ENCODE measurements at places on chromosomes 7 and 10. TPM values are rescaled to one million over a fixed set of nuclear protein-coding genes. Genes with fewer than 3 reads are reported as not detected.

Gene MAPK8
- 33.3 TPM for polyA plus RNA-seq

Gene ELAPOR2
- polyA plus RNA-seq, result not detected

Gene POLR3A
- polyA plus RNA-seq, result 10.9 TPM

Gene ATAD1
- 32.3 TPM for polyA plus RNA-seq

Gene DLX5
- polyA plus RNA-seq, result not detected

Gene ZNF33A
- polyA plus RNA-seq, result 13.5 TPM

Gene CPA4
- 15.0 TPM for polyA plus RNA-seq

Gene TMEM26
- 0.03 TPM for polyA plus RNA-seq

GRCh38 chr7:46153951-46154787 lies 233.1 kb upstream of the IGFBP3 start:
- no peak for DNase-seq

DNA sequence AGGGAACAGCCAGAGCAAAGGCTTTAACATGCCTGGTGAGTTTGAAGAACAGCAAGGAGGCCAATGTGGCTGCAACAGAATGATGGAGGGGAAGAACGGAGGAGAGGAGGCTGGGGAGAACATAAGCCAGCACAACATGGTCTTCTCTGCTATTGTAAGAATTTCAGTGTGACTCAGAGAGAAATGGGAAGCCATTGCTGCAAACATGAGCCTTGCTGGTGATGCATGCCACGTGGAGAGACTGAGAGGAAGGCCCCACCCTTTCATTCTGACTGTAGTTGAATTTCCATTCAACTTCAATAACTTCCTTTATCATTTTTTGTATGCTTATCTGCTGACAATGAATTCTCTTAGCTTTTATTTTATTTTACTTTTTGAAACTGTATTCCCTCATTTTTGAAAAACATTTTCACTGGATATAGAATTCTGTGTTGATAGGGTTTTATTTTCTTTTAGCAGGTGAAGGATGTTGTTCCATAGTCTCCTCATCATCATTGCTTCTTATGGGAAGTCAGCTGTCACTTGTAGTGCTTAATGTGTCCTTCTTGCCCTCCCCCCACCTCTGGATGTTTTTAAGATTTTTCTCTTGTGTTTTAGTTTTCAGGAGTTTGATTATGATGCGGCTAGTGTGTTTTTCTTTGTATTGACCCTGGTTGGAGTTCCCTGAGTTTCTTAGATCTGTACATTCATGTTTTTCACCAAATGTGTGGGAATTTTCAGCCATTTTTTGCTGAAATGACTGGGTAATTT lies 46.4 kb upstream of the LEP start:
- DNase-seq, result no peak

GRCh38 chr10:3935141-3935540 lies 150.1 kb upstream of the KLF6 start:
- DNase-seq, result no peak

- DNase-seq, result no peak
These were observed 100.3 kb downstream of the HGF start for GRCh38 chr7:81669476-81670105.

DNA sequence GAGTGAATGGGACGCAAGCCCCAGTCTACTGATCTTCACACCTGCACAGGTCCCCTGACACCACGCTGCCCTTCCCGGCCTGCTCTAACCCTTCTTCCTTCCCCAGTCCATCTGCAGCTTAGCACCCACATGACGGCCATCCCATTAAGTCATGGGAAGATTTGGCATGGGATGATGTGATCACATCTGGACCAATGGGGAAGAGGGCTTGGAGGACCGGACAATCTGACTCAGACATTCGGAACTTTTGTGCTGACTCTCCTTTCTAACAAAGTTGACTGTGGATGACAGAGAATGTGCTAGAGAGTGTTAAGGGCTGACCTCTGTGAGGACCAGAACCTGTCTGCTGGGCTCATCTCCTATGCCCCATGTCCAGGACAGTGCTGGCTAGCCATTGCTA lies 15.6 kb downstream of the CXCL12 start:
- DNase-seq, result no peak

DNA sequence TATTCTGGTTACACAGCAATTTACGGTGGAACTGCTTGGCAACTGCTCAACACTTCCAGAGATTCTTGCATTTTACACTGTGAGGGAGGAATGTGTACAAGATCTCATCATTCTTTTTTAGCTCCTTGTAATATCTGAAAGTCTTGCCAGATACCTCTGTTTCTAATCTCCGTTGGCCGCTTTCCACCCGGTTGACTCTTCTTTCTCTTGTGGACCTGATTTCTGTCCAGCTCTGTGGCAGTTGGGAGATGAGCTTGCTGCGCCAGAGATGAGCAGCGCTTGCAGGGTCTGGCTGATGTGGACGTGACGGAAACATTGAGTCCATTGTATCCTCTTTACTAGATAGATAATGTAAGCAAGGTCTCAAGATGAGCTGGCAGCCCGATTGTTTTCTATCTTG lies 27.6 kb downstream of the SPAG6 start:
- DNase-seq, result no peak

DNA sequence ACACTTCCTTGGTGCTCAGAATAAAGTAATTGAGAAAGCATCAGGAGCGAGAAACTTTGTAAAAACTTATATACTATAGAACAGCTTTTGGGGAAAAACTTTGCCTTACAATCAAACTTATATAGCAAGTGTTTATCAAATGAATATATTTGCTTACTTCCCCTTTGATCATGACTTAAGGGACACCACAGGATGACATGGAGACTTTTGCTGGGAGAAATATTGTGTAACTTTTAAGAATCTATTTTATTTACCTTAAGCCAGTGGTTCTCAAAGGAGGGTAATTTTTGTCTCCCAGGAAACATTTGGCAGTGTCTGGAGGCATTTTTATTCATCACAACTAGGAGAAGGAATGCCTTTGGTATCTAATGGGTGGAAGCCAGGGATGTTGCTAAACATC lies 173.8 kb upstream of the HABP2 start:
- no peak for DNase-seq

GRCh38 chr10:127916826-127917225 lies 9.9 kb downstream of the PTPRE start:
- no peak for DNase-seq

DNA sequence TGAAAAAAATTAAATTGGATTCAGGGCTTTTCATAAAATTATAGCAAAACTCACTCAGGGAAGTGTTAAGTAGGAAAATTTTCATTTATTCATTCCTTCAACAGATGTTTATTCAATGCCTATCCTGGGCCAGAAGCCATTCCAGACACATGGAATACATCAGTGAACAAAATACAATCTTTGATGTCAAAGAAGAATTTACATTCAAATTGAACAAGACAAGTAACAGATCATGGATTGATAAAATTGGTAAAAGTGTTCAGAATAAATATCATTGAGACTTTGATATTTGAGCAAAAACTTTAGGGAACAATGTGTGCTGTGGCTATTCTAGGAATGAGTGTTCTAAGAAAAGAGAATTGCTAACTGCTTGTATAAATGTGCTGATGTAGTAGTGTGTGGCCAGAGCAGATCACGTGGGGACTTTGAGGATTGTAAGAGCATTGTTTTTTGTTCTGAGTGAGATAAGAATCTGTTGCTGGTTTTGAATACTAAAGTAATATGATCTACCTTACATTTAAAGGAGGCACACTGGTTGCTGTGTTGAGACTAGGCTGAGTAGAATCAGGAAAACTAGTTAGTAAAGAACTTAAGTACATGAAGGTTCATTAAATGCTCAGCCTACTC lies 957.2 kb downstream of the PCDH15 start:
- no peak for DNase-seq

- DNase-seq, result no peak
These were observed 41.4 kb downstream of the INSYN2A start for GRCh38 chr10:127154831-127155620.

DNA sequence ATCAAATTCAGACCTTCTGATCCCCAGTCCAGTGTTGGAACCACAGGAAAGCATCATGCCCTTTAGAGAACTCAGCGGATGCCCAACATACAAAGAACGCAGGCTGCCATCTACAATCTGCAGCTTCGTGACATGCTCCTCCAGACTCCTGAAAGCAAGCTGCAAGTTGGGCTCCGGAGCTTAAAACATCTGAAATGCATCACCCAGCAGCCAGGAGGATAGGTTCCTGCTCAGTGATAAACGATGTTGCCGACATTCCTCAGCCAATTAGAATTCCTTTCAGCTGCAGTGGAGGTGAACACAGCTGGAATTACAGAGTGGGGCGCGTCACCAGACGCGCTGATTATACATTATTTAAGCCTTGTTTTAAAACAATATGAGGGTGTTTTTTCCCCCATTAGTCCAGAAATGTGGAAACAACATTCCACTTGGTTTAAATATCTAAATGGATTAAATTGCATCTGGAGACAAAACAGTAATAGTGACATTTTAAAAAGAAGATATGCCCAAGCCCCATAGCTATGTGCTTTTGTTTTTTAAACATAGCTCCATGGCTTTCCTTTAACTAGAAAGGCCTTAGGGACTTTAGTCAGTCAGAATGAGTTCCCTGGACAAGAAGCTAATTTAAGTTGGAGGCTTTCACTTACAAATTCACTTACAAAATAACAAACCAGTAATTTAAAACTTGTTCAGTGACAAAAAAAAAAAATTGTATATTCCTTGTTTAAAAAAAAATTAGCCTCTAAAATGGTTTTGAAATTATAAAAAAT lies 6.3 kb downstream of the SMURF1 start:
- peak; percentile 25 for DNase-seq

GRCh38 chr10:74748468-74749031 lies 77.8 kb upstream of the KAT6B start:
- DNase-seq, result no peak

- no peak for DNase-seq
These were observed 66.9 kb upstream of the STRIP2 start for GRCh38 chr7:129367349-129367699.

GRCh38 chr7:23235813-23236221 lies 10.8 kb upstream of the GPNMB start:
- DNase-seq, result no peak

DNA sequence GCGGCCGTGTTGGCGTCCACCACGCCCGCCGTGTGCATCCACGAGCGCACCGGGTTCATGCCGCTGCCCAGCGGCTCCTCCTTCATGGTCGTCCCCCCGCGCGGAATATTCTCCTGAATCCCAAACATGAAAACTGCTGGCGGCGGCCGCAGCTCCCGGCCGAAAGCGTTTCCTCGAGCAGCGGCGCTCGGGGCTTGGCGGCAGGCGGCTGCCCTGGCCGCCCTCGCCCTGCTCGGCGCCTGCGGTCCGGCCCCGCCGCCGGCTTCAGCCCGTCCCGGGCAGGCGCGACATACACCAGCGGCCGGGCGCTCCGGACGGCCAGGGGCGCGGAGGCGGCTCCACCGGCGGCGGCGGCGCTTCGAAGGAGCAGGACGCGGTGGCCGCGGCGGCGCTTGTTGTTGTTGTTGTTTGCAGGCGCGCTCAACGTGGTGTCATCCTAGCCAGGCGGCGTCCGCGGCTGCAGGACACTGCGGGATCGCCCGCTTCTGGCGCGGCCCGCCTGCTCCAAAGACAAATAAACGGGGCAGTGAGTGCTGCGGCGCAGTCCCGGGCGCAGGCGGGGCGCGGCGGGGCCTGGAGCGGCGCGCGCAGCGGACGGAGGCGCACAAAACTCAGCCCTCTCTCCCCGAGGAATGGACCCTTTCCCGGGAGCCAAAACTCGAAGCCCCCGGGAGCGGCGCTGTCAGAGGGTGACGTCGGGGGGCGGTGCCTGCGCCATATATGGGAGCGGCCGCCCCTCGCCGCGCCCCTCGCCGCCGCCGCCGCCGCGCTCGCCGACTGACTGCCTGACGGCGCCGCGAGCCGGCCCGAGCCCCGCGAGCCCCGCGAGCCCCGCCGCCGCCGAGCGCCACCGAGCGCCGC lies at the start of gene EBF3:
EBF3 (minus strand) TSS at position 634 of the 861 bp plus-strand sequence; CDS start at position 128, 506 bp downstream.
- no peak for DNase-seq

- no peak for DNase-seq
These were observed 58.8 kb upstream of the SRRM3 start for GRCh38 chr7:76142861-76143260.

GRCh38 chr7:1709281-1709680 lies 39.2 kb downstream of the ELFN1 start:
- no peak for DNase-seq

- no peak for DNase-seq
These were observed 22.4 kb downstream of the ATXN7L1 start for GRCh38 chr7:105853931-105854419.

GRCh38 chr7:102828286-102828685 lies 79.5 kb downstream of the FAM185A start:
- DNase-seq, result no peak

DNA sequence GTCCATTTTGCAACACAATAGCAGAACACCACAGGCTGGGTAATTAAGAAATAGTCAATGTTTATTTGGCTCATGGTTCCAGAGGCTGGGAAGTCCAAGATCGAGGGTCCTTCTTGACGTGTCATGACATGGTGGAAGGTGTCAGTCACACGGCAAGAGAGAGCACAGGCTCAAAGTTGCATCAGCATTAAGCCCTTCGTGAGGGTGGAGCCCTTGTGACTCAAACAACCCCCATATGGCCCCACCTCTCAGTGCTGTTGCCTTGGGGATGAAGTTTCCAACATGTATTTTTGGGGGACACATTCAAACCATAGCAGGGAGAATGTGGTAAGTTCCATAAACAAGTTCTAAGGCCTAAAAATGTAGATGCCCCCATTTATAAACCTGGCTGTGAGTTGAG lies 24.6 kb upstream of the GTPBP4 start:
- DNase-seq, result no peak

- no peak for DNase-seq
These were observed 241.0 kb downstream of the GALNT17 start for GRCh38 chr7:71372991-71373390.

DNA sequence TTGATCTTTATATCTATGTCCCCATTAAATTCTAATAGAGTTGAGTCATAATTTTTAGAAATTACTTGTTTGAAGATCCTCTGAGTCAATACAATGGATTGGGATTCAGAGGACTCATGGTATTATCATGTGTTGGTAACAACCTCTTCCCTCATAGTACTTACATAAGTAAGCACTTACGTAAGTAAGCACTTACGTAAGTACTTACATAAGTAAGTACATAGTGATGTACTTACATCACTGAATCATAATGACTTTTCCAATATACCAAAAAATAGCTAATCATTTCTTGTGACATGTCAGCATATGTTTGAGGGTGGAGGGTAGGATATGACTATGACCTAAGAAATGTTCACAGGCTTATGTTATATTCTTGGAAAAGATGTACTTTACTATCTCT lies 740.5 kb downstream of the SORCS1 start:
- DNase-seq, result no peak

DNA sequence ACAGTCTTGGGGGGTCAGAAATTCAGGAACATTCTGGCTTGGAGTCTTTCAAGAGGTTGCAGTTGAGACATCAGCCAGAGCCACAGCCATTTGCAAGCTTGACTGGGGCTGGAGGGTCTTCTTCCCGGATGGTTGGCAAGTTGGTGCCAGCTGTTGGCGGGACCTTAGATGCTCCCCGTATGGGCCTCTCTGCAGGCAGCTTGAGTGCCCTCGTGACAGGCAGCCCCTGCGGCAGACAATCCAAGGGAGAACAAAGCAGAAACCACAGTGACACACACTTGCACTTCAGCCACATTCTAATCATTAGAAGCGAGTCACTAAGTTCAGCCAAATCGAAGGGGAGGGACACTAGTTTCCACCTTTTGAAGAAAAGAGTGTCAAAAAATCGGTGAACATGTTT lies 59.4 kb upstream of the MXI1 start:
- DNase-seq, result no peak
